Fibroblast of upper back skin (primary cell): ENCODE measurements at places on chromosomes 6 and 20.

- DNase-seq = no peak
Measured at GRCh38 chr20:44656448-44656847, 4.9 kb upstream of the ADA start.

DNA sequence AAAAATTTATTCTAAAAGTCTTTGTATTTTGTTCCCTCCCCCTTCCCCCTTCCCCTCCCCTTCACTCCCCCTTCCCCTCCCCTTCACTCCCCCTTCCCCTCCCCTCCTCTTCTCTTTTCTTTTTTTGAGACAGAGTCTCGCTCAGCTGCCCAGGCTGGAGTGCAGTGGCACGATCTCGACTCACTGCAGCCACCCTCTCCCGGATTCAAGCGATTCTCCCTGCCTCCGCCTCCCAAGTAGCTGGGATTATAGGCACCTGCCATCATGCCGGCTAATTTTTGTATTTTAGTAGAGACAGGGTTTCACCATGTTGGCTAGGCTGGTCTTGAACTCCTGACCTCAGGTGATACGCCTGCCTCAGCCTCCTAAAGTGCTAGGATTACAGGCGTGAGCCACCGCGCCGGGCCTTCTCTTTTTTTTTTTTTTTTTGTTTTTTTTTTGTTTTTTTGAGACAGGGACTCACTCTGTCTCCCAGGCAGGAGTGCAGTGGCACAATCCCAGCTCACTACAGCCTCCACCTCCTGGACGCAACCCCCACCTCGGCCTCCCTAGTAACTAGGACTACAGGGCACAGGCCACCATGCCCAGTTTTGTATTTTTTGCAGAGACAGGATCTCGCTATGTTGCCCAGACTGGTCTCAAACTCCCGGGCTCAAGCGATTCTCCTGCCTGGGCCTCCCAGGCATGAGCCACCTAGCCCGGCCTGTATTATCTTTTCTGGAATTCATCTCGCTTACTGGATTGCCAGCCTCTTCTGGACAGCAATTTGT is 1.1 kb upstream of the AFG1L start:
- no peak for DNase-seq

DNA sequence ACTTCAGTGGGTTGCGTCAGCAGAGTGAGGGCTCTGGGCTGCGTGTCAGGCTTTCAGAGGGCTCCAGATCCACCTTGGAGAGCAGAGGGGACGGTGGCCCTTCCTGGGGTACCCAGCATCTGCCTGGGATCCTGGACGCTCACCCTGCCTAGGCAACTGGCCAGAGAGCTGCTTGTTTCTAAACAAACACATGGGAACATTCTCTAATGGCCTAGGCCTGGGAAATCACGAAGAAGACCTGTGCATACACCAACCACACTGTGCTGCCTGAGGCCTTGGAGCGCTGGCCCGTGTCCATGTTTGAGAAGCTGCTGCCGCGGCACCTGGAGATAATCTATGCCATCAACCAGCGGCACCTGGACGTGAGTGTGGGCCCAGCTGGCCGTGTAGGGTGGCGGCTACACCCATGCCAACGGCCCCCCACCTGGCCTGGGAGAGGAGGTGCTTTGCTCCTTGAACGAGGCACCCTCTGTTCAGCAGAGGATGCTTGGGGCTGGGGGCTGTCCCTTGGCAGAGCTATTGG is 32.2 kb downstream of the PYGB start:
- no peak for DNase-seq

DNA sequence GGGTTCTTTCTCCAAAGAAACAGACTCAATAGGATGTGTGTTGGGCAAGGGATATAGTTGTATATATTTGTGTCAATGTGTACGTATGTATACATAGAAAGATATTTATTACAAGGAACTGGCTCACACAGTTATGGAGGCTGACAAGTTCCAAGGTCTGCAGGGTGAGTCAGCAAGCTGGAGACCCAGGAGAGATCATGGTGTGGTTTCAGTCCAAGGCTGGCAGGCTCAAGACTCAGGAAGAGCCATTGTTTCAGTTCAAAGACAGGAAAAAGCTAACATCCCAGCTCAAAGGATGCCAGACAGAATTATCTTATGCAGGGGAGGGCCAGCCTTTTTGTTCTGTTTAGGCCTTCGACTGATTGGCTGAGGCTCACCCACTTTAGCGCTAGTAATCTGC is 89.9 kb upstream of the RALGAPA2 start:
- no peak for DNase-seq

DNA sequence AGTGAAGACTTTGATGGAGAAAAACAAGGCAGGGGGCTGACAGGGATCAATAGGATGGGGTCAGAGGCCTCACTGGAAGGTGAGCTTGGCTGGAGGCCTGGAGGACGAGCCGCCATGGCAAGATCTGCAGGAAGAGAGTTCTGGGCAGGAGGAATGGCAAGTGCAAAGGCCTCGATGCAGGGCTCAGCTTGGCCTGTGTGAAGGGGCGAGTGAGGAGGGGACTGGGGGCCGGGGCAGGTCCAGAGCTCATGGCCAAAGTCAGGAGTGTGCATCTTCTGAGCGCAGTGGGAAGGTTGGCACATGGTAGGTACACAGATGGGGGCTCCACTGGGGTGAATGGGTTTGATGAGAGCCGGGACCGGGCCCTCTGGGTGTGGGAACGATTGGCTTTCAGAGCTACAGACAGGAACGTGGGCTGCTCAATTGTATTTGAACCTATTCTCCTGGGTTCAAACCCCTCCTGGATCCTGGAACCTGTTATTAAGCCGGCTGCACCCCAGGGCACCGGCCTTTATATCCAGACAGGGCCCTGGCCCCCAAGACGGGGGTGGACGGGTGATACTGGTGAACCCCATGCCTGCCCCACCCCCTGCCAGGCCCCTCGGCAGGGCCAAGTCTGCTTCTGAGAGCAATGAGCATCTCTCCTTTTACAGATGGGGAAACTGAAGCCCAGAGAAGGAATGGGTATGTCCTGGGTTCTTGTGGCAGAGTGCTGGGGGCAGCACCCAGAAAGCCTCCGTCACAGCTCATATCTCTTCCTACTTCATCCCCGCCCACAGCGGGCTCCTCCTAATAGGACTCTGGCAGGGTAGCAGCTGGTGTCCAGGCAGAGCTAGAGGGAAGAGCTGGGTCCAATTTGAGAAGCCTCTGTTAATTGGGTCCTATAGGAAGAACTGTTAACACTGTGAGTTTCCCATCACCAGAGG is 106.1 kb downstream of the CEBPB start:
- DNase-seq = no peak

DNA sequence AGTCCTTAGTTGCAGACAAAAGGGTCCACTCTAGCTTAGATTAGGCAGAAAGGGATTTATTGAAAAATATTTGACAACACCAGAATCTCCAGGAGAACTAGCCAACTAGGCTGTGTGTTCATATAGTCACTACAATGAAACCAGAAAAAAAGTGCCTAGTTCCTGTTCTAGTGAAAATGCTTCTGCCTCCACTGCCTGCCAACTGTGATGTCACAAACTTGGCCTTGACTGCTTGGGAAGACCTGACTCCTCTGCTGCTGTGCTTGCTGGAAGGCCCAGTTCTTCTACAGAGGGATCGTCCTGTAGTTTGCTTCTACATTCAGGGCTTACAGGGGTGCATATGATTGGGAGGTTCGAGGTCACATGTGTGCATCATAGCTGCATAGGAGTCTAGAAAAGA is 40.3 kb upstream of the XRN2 start:
- DNase-seq = no peak
